NCI-H1105 treated with DMSO at 0.1 percent for 48 hours (cell line): ENCODE measurements at places on chromosomes 13 and 19.

DNA sequence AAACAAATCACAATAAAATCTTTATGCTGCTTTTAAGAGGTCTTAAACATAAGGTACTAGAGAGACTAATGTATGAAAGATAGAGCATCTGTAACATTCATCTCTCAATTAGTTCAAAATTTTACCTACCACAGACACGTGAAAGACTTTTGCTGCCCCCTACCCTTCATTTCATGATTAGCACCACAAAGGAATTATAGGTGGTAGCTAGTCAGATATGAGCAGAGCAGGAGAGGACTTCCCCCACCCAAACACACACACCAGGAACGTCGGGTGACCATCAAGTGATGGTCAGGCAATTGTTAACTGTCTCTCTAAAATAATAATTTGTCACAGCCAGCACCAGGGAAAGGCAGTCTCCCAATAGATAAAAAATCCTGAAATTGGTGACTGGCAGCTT, 1531.7 kb upstream of the SPRY2 start:
- DNase-seq = no peak

DNA sequence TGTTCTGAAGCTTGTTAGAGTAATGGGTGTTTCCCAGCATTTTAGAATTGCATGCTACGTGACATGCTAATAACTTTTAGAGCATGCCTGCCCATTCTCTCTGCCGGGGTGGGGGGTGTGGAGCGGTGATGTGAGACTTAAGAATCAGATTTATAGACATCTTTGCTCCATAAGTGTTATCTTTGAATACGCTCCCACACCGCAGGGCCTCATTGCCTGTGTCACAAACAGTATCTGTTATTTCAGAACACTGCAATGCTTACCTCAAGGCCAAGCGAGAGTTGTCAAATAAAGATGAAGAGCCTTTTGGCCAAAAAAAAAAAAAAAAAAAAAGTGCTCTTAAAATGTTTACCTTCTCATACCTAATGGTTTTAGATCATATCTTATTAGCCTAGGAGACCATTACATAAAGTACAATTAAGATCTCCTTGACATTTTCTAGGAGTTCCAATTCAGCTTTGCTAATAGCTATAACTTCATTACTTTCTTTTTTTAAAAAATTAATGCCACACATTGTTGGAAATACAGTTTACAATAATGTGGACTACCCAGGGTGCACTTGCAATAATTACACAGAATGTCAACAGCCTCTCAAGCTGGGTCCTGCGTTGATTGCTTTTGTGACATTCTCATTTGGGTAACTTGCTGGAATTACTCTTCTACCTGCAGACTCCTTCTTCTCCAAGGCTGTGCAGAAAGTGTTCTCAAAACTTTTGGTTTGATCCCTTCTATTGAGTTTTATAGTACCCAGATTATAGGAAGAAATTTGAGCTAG, 525.3 kb downstream of the KLF12 start:
- peak; percentile 86 for DNase-seq

- DNase-seq = no peak
Observed at GRCh38 chr19:35556846-35557538, 6.5 kb downstream of the ATP4A start.

DNA sequence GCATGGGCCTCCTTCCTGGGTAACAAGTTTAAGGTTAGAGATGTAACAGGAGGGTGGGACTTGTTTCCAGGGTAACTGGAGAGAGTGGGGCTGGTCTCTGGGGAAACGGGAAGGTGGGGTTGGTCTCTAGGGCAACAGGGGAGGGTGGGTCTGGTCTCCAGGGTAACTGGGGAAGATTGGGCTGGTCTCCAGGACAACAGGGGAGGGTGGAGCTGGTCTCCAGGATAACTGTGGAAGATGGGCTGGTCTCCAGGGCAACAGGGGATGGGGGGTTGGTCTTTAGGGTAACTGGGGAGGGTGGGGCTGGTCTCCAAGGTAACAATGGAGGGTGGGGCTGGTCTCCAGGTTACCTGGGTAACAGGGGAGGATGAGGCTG, 36.5 kb downstream of the SPTBN4 start:
- DNase-seq = peak; percentile 42
